D721Med (cell line): ENCODE measurements at places on chromosomes 1 and 21.

GRCh38 chr1:6911974-6912373 is 126.7 kb downstream of the CAMTA1 start:
- DNase-seq, result peak; percentile 36

DNA sequence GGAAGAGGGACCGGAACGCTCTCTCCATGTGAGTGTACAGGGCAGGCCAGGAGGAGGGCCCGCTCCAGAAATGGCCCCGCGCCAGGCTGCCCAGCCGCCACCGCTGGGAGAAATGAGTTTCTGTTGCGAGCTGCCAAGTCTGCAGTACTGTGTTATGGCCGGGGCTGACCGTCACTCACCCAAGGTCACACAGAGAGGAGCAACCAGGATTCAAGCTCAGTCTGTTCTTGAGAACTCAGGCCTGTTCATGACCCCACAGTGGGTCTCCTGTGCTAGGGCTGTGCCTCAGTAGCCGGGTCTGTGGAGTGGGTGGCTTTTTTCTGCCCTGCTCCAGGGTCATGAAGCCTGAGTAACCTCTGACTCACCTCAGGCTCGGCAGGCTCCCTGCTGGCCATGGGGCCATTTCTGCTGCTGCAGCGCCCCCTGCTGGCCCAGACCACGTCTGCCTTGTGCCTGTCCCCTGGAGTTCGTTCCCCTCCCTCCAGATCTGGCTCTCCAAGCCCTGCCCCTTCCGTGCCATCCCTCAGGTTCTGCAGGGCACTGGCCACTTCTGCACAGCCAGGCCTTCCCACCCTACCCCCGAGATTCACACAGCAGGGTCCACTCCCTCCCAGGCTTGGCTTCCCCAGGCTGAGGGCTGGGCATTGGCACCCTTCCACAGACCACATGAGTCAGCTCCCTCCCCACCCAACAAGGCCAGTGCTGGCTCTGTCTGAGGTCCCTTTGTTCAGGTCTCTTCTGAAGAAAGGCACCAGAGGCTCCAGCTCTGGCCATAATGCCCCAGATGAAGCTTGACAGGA is 51.8 kb downstream of the EDN2 start:
- peak; percentile 95 for DNase-seq

GRCh38 chr1:183966487-183966886 is 71.0 kb downstream of the COLGALT2 start:
- DNase-seq, result no peak

- no peak for DNase-seq
These were observed 9.1 kb downstream of the NHLH1 start for GRCh38 chr1:160375788-160376524.

GRCh38 chr1:91349524-91349923 is 55.1 kb downstream of the HFM1 start:
- no peak for DNase-seq

DNA sequence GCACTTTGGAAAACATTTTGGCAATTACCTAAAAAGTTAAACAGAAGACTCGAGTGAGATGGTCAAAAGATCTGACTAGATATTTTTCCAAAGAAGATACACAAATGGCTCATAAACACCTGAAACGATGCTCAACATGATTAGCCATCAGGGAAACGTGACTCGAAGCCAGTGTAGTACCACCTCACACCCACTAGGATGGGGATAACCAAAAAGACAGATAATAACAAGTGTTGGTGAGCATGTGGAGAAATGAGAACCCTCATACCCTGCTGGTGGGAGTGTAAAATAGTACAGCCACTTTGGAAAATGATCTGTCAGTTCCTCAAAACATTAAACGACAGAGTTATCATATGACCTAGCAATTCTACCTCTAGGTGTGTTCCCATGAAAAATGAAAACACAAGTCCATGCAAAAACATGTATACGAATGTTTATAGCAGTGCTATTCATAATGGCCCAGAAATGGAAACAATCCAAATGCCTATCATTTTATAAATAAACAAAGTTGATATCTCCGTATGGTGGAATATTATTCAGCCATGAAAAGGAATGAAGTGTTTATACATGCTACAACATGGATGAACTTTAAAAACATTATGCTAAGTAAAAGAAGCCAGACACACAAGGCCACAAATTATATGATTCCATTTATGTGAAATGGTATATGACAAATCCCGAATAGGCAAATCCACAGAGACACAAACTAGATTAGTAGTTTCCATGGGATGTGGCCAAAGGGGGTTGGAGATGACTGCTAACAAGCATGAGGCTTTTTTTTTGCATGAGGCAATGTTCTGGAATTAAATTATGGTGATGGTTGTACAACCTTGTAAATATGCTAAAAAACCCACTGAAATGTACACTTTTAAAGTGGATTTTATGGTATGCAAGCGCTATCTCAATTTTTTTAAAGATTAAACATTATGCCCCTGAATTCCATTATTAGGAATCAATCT is 625.3 kb downstream of the KIF26B start:
- no peak for DNase-seq

DNA sequence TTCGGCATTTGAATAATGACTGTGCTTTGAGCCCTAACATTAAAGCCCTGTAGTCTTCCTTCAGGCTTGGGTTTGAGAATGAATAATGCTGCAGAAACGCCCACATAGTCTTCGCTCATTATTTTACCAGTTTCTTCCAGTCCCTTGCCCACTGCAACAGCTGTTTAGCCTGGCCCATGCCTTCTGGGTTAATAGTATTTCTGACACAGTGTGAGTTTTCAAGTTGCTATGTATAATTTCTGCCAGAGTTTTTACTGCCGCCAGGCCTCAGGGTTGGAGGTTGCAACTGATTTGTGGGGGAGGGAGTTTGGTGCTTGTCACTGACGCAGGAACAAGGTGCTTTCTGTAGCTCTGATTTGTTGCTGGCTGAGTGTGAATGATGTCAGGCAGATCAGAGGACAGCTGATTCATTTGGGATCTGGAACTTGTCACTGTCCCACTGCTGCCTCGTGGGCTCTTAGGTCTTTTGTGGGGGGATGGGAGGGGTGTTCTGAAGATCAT is 109.8 kb downstream of the MAST2 start:
- DNase-seq, result no peak

DNA sequence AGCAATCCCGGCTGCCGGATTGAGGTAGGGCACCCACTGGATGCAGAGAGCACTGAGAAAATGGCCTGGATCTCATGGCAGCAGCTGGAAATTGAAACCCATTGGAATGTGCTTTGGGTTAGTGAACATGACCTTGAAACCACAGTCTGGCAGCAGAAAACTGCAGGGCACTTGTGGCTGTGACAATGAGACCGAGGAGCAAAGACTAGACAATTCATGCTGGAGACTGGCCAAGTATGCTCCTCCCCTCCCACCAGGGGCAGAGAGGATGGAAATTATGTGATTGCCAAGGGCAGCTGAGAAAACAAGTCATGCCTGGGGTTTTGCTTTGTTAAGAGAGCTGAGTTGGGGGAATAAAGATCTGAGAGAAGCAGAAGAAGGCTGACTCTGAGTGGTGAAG is 60.7 kb downstream of the ZNF697 start:
- no peak for DNase-seq

DNA sequence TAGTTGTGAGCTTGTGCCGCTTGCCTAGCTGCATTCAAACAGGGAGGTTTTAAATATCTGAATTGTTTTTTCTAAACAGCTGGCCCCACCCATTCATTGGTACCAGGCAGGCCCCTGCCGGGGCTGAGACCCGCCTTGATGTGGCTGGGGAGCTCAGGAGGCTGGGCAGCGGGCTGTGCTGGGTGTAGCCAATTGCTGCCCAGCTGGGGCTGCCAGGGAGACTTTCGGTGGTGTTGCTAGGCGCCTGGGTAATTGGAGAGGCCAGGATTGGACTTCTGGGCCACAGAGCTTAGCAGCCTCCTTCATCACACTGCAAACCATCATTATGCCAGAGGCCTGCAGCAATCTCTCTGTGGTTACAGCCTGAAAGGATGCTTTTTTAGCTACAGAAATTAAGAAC is 12.2 kb downstream of the RHBDL2 start:
- DNase-seq, result no peak

GRCh38 chr1:172292840-172293239 is 127.6 kb upstream of the C1orf105 start:
- DNase-seq, result no peak

GRCh38 chr1:204711947-204712701 is 26.6 kb upstream of the LRRN2 start:
- DNase-seq, result no peak

- no peak for DNase-seq
These were observed 156.8 kb upstream of the KCND3 start for GRCh38 chr1:112146201-112146715.

GRCh38 chr1:40612345-40612831 is 53.1 kb downstream of the RIMS3 start:
- peak; percentile 64 for DNase-seq

DNA sequence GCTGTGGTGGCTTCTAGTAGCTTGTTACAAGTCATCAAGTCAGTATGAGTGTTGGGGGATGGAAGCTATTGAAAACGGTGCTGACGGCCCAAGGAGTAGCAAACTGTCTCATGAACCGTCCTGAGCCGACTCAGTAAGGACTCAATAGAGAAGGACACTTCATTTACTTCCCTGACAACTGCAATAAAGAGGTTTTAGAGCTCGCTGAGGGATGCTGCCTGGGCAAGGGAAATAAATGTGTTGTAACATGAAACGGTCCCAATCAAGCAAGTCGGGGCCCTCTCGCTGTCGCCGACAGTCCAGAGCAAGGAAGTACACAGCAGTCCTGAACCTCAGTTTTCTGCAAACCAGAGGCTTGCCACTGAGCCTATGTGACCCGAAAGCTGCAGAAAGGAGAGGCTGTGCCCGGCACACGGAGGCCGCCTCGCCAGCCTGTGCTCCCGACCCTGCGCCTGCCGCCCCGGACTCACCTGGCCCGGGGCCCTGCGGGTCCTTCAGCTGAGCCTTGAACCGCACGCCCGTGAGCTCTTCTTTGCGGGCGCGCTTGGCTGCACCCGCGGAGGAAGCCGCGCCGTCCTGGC is 423 bp downstream of the URB1 start:
- DNase-seq, result no peak

GRCh38 chr1:14300991-14301703 is 297.3 kb upstream of the KAZN start:
- DNase-seq, result no peak

- no peak for DNase-seq
These were observed 85.7 kb upstream of the CCDC190 start for GRCh38 chr1:162946701-162947100.

DNA sequence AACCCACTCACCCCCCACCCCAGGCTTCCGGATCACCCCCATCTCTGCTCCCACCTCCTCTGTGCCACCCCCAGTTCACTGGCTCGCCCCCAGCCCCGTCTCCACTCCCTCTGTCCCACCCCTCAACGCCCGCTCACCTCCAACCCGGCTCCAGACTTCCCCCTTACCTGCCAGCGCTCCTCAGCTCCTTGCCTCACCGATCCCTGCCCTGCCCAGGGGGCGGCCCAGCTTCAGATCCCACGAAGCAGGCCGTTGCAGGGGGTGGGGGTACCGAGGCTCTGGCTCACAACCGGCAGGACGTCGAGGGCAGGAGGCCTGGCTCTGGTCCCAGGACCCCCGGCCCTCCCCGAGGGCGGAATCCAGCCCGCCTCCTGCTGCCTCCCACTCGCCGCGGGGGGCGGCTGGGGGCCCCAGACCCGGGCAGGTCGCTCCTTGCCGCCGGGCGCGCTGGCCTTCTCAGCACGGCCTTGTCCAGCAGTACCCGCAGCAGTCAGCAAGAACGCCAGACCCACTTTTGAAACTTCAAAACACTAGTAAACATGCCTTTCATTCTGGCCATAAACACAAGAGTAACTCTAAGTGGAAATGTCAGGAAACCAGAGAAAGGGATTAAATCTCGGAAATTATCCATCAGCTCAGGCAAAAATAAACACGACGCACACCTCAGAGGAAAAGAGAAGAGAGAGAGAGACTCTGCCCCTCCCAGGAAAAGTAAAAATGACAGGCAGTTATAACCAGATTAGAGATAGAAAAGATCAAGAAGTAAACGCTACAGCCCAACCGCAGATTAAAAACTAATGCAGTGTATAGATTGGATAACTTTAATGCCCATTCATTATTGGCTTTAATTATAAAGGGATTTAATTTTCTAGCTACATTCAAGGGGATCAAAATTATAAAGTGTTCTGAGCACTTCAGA is 1.0 kb upstream of the FAM89A start:
- peak; percentile 60 for DNase-seq

- DNase-seq, result peak; percentile 91
These were observed 6.2 kb upstream of the ANKRD35 start for GRCh38 chr1:145891587-145892485.

- DNase-seq, result no peak
These were observed 55.9 kb downstream of the SEC16B start for GRCh38 chr1:177913762-177914540.

DNA sequence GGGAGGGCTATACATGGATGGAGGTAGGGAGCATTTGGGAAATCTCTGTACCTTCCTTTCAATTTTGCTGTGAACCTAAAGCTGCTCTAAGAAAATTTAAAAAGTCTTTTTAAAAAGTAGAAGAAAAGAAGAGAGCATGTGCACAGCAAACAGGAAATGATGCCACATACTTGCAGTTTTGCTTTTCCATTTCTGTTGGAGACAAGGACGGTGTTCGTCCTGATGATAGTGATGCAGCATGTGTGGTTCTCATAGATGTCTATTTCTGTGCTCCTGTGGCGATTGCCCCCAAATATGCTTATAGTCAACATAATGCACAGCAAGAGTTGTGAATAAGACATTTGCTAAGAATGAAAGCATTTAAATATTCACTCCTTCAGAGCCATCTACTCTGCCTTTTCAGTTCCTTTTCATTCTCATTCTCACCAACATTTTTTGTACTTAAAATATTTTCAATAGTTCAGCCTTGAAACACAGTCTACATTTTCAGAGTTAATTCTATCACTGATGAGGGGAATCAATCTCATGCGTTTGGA is 66.6 kb downstream of the LRRC8C start:
- DNase-seq, result no peak
